KBM-7 (cell line): ENCODE measurements at places on chromosomes 7 and 10.

GRCh38 chr10:63628526-63629362, 107.5 kb downstream of the REEP3 start:
- DNase-seq, result peak; percentile 94

- no peak for DNase-seq
These were observed 48.8 kb downstream of the PLPP4 start for GRCh38 chr10:120505866-120506265.

DNA sequence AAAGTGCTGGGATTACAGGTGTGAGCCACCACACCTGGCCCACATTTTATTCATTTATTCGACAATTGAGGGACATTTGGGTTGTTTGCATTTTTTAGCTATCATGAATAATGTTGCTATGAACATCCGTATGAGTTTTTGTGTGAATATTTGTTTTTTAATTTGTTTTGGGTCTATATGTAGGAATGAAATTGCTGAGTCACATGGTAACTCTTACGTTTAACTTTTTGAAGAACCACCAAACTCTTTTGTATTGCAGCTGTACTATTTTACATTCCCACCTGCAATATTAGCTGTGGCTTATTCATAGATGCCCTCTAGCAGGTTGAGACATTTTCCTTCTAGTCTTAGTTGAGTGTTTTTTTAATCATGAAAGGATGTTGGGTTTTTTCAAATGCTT, 14.4 kb downstream of the PLAC9 start:
- no peak for DNase-seq

GRCh38 chr10:30553626-30554439, 75.7 kb downstream of the LYZL2 start:
- peak; percentile 62 for DNase-seq

DNA sequence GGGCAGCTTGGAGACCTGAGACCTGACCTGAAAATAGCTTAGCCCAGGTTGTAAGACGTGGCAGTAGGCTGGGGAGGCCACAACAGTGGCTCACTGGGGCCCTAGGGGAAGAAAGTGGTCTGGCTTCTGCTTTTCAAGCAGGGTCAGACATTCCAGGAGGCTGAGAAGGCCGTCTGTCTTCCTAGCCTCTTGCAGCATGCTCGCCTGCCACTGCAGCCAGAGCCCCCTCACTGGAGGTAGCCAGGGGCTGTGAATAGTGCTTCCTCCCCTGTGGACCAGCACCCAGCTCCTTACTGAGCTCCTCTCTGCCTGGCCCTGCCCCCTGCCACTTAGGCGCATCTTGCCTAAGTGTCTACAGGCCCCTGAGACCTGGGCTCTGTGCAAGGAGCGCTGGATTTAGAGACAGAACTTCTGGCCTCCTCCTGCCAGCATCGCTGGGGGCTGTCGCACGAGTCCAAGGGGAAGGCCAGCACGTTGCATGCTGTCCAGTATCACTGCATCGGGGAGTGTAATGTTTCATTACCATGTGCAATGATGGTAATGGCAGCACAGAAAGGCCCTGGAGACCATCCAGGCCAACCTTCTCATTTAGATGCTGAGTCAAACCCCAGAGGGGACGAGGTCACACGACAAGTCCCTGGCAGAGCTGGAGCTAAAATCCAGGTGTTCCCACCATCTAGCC, 12.7 kb downstream of the ZMIZ1 start:
- peak; percentile 60 for DNase-seq

- no peak for DNase-seq
These were observed 349.8 kb downstream of the SDK1 start for GRCh38 chr7:3650844-3651243.

GRCh38 chr10:123379156-123379555, 225.0 kb downstream of the BUB3 start:
- DNase-seq, result no peak

GRCh38 chr10:24518981-24519597, 204.6 kb downstream of the ARHGAP21 start:
- DNase-seq, result peak; percentile 63

GRCh38 chr10:62084451-62084850, 183.0 kb downstream of the ARID5B start:
- DNase-seq, result no peak

GRCh38 chr7:121042195-121042594, 53.7 kb downstream of the CPED1 start:
- no peak for DNase-seq

DNA sequence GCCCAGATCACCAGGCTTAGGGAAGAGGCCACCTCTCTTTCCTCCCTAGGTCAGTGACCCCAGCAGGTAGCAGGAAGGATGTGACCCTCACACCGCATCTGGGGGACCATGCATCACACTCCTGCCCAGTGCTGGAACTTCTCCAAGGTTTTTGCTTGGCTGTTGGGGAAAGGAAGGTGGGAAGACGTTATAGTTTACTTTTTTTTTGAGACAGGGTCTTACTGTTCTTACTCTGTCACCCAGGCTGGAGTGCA, 8.6 kb downstream of the ZCCHC24 start:
- no peak for DNase-seq

DNA sequence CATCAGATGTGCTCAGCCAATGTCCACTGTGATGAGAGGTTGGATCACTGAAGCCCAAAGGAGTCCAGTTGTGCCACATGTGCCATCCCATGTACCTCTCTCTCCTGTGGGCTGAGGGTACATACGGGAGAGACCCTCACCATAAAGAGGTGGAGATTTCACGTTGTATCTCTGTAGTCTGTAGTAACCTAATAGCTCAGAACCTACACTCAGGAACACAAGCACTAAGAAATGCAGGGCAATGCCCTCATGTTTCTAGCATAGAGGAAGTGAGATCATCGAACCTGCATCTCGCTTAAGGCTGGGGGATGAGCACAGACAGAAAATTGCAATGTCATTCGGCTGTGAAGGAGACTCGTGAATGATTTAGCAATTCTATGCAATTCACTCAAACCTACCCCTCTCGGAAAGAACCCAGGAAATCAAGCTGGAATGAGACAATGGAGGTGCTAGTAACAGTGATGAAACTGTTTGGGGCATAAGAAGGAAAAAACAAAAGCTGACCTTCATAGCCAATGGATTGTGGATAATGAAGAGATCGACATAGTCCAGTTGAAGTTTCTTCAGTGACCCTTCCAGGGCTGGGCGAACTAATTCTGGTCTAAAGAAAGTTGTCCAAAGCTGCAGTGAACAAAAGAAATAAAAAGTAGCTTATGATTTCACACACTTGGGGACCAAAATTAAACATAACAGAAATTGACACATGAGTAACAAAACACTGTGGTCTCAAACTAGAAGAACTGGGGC, 80.3 kb upstream of the UCN3 start:
- peak; percentile 84 for DNase-seq

- no peak for DNase-seq
These were observed 7.0 kb downstream of the ALOX5 start for GRCh38 chr10:45380903-45381620.

DNA sequence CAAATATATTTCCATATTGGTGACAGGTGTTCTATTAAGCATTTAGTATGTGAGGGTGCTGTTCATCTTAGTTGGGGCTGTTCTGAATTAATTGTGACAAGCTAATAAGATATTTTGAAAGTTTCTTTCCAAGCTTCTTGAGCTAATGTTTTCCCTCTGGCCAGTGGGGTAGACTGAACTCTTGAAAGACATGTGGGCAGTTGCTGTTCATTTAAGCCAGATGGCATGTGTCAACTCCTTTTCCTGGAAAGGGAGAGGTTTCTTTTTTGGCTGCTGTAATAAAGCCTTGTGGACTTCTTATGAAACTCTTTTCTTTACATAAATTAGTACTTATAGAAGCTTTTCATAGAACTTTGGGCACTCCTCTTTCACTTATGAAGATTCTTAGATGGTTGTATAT, 21.7 kb downstream of the RAB18 start:
- peak; percentile 34 for DNase-seq

- DNase-seq, result peak; percentile 36
These were observed 144.7 kb downstream of the PFKFB3 start for GRCh38 chr10:6347391-6347951.

- peak; percentile 49 for DNase-seq
These were observed 28.4 kb upstream of the SMARCD3 start for GRCh38 chr7:151276666-151277590.

DNA sequence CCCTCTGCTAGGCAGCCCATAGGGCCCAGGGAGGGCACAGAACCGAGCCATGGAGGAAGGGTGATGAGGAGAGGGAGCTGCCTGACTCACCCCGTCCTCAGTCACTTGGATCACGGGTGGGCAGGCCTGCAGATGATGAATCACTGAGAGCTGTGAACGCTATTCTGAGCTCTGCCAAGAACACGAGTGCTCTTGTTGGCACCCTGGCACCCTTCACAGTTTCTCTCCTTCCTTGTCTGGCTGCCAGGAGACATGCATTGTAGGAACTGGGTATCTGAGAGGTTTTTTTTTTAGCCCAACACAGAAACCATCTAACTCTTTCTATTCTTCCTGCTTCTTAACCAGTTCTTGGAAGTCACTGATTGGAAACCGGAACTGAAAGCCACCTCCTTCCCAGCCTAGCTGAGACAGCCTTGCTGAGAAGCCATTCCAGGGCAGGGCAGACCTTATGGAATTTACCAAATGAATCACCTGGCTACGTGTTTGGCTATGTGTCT, 82.1 kb downstream of the SLC37A3 start:
- peak; percentile 30 for DNase-seq

DNA sequence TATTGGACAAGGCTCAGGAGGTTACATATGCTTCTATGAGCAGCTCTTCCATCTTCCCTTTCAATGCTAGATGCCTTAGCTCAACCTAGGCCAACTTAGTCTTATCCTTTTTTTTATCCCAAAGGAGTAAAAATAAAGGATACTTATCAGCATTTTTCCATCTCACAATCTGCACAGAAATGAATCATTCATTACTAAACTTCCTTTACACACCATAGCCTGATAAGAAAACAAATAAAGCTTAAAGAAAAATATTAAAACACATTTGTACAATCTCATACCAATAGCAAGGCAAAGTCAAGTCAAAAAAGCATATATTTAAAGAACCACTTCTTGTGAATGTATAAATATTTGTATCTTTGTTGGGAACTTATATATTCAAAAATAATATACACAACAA, 407.4 kb downstream of the GRM8 start:
- DNase-seq, result no peak

DNA sequence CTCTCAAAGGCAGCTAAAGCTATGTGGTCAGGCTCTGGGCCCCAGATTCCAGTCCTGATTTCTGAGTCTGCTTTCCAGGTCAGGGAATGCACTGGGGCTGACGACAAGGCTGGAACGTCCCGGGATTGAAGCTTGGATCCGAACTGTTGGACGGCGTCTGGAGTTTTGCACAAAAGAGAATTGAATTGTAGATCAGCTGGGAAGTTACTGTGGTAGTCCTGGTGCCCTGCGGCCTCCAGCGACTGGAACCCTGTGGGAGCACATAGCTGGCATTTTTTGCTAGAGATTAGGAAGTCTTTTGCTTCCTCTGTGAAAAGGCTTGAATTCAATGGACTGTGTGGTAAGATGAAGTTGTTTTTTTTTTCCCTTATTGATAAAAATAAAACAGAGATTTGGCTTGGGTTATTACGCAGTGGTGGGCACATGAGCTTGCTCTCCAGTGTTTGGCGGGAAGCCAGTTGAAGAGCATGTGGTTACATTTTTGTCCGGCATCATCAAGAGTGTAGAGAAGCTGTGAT, at the start of gene HK1:
TSS of gene HK1 (plus strand) at position 51 of the 518 bp plus-strand sequence.
- DNase-seq, result no peak

DNA sequence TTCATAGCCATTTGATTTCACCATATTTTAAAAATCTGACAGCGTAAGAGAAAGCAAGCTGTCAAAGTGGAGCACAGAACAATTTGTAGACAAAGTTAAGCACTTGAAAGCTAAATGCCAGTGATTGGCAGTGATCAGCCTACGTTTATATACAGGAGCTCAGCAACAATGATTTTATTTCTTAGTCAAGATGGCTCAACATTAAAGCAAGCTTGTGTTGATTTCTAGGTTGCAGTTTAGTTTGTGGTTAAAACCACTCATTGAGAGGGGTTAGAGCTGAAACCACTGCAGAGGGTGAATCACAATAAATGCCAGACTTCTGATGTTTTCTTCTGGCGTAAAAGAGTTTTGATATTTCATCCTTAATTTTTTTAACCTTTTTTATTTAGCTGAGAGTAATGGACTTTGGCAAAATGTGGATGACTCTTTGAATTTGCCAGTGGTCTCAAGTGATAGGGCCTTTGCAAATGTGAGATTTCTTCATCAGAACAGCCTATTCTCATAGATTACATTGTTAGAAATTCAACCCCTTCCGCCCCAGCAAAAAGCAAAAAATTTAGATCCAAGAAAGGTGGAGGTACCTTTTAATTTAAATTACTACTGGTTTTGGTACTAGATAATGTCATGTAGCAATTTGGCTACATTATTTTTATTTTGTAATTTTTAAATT, 73.8 kb downstream of the SHOC2 start:
- no peak for DNase-seq

GRCh38 chr7:11175887-11176286, 202.2 kb downstream of the PHF14 start:
- no peak for DNase-seq

DNA sequence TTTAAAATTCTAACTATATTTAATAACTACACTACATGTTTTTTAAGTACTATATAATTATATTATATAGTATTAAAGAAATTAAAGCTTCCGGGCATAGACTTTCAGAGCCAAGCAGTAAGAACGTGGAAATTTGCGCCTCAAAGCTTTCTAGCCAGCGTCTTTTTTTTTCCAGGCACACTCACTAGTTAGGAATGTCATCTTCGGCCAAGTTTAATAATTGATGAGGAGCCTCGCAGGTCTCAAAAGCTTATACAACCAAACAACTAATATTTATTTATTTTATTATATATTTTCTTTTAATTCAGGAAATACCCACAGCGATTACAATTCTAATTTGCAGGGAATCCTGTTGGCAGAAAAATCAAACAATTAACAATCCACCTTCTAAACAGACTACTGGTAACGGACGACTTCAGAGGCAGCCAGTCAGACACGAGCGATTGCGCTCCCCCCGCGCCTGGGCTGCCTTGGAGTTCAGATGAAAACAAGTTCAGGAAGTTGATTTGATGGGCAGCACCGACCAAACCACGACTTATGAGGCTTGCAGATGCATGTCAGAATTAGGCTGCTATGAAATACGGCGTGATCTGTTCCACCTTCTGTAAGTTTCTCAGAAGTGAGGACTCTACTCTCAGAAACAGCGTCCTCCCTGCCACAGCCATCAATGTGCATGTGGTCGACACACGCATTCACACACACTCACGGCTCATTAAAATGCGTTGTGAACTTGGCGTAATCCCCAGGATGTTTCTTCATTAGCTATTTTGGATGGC, 431.8 kb upstream of the MGMT start:
- DNase-seq, result peak; percentile 86

GRCh38 chr7:158112571-158113320, 474.9 kb downstream of the PTPRN2 start:
- no peak for DNase-seq

DNA sequence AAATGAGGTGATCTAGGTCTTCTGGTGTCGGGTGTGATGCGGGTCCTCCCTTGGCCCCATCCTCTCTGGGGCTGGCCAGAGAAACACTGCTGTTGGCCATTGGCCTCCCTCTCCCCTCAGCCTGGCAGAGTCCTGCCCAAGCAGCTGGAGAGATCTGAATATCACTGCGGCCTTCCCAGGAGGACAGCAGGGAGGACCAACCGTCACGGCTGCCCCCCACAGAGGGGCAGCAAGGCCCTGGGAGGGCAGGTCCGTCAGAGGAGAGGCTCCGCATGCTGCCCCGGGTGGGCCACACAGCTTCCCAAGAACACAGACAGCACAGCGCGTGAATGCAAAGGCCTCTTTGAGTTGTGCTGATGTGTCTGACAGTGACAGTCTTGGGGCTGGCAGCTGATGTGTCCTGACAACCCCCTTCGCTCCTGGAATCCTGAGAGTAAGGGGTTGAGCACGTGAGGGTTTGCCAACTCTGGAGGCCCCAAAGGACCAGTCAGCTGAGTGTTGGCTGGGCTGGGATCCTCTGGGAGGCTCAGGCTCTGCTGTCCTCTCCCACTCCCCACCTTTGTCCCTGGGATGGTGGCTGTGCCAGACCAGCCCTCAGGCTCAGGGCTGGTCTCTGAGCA, 132.5 kb upstream of the UNC5B start:
- no peak for DNase-seq
